ENCODE measurements at places on chromosomes 3 and 15.

GRCh38 chr3:196624067-196624790 is 15.3 kb upstream of the NRROS start:
- DNase-seq = no peak

DNA sequence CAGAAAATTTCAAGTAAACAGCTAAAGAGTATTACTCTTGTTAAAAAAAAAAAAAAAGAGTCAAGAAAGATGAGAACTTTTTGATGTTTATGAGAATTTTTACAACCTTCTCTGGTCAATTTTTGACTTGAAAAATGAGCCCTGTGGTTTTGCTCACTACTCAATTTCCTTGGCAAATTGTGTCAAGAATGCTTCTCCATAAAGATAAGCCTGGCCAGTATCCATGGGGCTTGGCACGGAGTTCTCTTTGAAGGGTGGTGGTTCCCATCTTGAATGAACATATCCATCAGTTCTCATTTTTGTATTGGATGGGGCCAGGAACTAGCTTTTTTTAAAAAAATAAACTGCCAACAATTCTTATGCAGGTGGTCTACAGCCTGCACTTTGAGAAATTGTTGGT is 179.9 kb downstream of the RYR3 start:
- DNase-seq = no peak

DNA sequence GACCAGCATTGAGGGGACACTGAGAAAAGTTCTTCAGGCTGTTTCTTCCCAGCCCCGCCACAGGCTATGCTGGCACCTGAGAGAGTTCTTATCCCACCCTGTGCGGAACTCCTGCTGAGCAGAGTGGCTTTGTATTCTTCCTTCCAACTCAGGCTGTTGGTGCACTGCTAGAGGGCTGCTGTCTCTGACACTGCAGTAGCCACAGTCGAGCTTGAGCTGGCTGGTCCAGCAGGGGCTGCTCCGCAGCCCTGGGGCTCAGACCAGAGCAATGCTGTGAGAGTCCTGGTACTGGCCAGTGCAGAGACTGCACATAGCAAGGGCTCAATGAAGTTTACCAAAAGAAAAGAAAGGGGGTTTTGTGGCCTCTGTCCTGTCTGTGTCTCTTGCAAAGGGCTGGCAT is 3.6 kb downstream of the GNAI2 start:
- DNase-seq = no peak

DNA sequence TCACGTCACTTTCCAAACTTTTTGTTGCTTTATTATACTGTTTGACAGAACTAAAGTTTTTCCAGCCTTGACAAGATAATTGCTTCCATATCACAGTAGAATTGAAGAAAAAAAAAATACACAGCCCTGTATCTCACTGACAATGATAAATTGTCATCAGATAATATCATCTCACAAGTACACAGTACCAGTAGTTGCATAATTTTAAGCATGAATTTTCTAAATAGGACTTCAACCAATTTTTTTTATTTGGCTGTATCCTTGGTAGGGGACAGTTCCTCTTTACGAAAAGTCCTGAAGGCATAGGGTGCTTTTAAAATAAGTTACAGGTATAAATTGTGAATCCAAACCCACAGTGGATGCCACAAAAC is 230.7 kb downstream of the ATP8B4 start:
- no peak for DNase-seq

- no peak for DNase-seq
Measured at GRCh38 chr3:147960786-147961185, 551.6 kb downstream of the ZIC1 start.

DNA sequence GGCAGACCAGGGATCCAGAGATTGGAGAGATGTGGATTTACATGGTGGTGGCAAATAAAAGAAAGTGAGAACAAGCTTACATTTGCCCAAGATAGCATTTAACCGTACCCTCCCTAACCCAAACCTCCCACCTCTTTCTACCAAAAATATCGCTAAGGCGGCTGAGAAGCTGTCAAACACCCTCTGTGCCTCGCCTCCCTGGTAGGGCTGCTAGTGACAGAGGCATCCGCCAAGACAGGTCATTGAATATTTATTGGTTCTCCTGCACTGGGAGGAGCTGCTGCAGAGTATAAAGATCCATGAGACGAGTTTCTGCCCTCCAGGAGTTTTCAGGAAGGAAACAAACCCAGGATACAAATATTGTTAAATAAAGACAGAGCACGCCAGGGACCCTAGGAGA is 107.3 kb upstream of the TMC3 start:
- DNase-seq = no peak

Data from epithelial cell of proximal tubule (primary cell).